T-cell (primary cell): ENCODE measurements at places on chromosomes 7 and 10.

- H3K27ac ChIP-seq: no peak overlapping the region
- no peaks in the 10 kb centered on the region for H3K36me3 ChIP-seq
- DNase-seq: no peak
- H3K27me3 ChIP-seq: no peaks in the 10 kb centered on the region
- no peak overlapping the region for H3K4me3 ChIP-seq
These were observed 94.3 kb downstream of the UBE2H start for GRCh38 chr7:129858490-129858889.

DNA sequence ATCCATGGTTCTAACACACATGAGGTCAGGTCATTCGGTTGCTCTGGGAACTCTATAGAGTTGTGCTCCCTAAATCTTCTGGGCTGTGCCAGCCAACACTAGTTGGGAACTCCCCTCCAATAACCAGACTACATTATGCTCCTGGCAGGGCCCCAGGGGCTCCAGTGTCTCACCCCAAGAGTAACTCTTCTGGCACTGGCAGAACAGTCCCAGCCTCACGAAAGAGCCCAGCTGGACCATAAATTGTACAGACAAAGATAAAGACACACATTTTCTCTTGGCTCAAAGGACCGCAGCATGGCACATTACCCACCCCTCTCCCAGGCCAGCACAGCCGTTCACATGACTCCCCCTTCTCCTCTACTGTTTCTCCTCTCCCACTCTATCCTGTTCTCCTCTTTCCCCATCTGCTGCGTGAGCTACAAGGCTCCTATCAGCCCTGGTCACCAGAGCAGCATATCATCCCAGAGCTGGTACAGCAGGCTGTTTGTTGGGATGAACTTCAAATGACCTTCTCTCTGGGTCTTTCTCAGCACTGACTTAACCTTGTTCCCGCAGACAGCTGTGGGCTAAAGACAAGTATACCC, 230.6 kb downstream of the PLXNA4 start:
- no peaks in the 10 kb centered on the region for H3K4me1 ChIP-seq
- no peaks in the 10 kb centered on the region for H3K36me3 ChIP-seq
- no peak overlapping the region for H3K27ac ChIP-seq

DNA sequence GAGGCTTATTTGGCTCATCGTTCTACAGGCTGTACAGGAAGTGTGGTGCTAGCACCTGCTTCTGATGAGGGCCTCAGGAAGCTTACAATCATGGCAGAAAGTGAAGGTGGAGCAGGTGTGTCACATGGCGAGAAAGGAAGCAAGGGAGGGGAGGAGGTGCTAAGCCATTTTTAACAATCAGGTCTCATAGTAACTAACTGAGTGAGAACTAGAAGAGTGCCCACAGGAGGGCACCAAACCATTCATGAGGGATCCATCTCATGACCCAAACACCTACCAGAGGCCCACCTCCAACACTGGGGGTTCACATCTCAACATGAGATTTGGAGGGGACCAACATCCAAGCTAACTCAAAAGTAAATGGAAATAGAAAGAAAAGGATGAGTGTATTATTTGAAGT, 78.1 kb downstream of the CXCL12 start:
- DNase-seq: no peak
- H3K27me3 ChIP-seq: no peaks in the 10 kb centered on the region

- H3K4me3 ChIP-seq: no peak overlapping the region
- peaks cover 59% of the 10 kb centered on the region for H3K27me3 ChIP-seq
These were observed 10.0 kb upstream of the EMX2 start for GRCh38 chr10:117532451-117533107.

- no peak overlapping the region for H3K27ac ChIP-seq
- no peak for DNase-seq
- no peaks in the 10 kb centered on the region for H3K27me3 ChIP-seq
- H3K4me3 ChIP-seq: peak overlapping the region; percentile 11
- peaks cover 36% of the 10 kb centered on the region for H3K4me1 ChIP-seq
These were observed 158.0 kb downstream of the CAMK1D start for GRCh38 chr10:12507165-12507850.
